K562 (cell line): ENCODE measurements at places on chromosomes 1 and 21.

DNA sequence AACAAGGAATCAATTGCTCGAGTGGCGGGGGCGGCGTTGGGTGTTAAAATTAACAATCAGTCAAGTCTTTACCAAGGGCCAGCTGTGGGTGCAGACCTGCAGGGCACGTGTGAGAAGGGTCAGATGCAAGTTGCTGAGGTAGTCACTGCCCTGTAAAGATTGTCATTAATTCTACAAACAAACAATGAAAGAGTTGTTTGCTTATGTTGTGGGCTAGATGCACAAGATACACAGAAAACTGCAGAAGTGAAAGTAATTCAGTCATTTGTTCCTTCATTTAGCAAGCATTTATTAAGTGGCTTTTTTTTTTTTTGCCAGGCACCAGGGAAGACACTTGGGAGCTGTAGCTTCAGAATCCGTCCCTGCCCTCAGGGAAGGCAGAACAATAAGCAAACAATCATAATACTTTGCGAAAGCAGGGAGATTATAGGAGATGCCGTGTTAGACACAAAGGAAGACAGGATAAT lies 79.5 kb downstream of the NR5A2 start:
- H3K27me3 ChIP-seq: 0 out of 3 replicates have a peak, but pooled peaks cover 2% of the 10 kb centered on the region
- H3K4me3 ChIP-seq: no peak overlapping the region
- no peaks in the 10 kb centered on the region for H3K4me1 ChIP-seq
- no peaks in the 10 kb centered on the region for H3K36me3 ChIP-seq

DNA sequence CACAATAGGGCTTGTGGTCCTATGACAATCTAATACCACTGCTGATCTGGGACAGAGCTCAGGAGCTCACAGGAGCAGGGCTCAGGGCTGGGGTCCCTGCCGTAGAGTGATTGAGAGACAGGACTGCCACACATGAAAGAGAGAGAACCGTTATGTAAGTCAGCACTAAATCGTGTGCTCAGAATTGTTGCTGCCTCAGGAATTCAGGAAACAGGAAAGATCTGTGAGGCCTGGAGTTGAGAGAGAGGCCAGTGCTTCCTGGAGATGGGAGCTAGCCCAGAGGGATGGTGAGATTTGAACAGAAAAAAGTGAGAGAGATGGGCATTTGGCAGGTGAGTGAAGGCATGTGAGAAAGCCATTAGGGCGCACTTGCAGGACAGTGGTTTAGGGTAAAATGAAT lies 17.5 kb upstream of the ACBD6 start:
- no peaks in the 10 kb centered on the region for H3K36me3 ChIP-seq
- no peak overlapping the region for H3K4me3 ChIP-seq
- H3K27me3 ChIP-seq: no peaks in the 10 kb centered on the region
- no peak overlapping the region for H3K27ac ChIP-seq

- DNase-seq: peak; percentile 37
- peaks cover 6% of the 10 kb centered on the region; the same call in 1 of the 3 replicates for H3K36me3 ChIP-seq
- H3K27ac ChIP-seq: no peak overlapping the region
- H3K4me3 ChIP-seq: no peak overlapping the region
- no peaks in the 10 kb centered on the region for H3K27me3 ChIP-seq
Observed at GRCh38 chr1:41122851-41123518, 101.5 kb upstream of the SLFNL1 start.

DNA sequence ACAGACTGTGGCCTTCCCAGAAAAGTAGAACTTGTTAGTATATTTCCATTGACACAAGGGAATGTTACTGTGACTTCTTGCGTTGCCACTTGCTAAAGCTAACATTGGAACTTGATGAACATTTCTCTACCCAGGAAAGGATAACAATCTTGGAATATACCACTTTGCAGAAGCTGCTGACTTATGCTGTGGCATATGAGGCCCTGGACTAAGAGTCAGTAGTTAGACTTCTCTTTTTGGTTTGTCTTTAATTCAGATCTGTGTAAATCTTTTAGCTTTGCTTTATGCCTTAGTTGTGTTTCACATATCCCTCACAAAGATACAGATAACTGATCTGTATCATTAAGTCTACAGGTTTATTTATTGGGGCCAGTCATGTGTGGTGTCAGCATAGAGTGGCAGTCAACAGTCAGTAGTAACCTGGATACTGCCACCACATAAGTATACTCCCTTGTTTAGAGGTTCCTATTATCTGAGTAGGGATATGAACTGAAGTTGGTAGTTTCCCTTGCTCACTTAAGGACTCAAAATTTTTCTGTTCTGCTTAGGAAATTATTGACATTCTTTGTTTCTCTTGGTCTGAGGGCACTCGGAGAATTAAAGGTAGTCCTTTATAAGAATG lies 14.7 kb downstream of the RNF2 start:
- peaks cover 4% of the 10 kb centered on the region; the same call in 1 of the 2 replicates for H3K4me1 ChIP-seq
- no peak overlapping the region for H3K4me3 ChIP-seq
- no peaks in the 10 kb centered on the region for H3K36me3 ChIP-seq
- no peaks in the 10 kb centered on the region for H3K27me3 ChIP-seq

DNA sequence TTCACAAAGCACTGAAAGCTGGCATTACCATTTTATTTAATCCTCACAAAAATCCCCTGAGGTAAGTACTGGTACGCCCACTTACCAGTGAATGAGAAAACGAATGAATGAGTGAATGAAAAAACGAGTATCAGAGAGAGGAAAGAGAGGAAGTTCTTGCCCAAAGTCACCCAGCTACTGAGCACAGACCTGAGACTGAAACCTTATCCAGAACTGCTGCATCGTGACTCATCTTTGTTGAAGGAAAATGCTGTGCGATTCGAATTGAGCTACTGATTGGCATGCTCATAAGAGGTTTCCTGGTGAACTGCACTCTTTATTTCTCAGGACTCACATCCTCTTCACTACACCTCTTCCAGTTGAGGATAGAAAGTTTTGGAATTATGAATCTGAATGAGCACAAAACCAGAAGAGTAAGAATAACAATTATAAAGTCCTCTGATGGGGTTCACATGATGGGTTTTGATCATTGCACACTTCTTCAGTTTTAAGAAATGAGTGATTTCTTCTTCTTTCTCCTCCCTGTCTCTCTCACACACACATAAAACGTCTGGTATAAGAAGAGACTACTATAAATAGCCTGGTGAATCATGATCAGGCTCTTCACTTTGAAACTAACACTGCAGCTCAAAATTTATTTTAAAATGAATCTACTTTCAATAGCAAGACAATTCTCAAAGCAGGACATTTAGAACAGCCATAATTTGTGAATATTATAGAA lies 32.1 kb downstream of the IL12RB2 start:
- no peak overlapping the region for H3K4me3 ChIP-seq
- no peaks in the 10 kb centered on the region for H3K36me3 ChIP-seq
- no peaks in the 10 kb centered on the region for H3K4me1 ChIP-seq
- H3K27ac ChIP-seq: no peak overlapping the region

DNA sequence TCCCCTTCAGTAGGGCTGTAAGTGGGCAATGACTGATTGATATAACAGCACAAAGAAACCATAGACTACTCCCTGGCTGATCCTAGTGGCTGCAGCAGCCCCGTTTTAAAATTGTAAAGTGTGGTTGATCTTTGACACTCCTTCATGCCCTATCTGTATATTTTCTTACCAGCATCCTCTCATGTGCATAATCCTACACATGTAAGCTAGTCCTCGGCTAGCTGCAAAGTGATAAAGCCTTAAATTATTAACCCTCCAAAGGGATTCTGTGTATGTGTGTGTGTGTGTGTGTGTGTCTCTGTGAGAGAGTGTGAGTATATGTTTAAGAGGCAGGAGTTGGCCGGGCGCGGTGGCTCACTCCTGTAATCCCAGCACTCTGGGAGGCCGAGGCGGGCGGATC lies 30.8 kb upstream of the CDC14A start:
- no peak for DNase-seq
- H3K36me3 ChIP-seq: no peaks in the 10 kb centered on the region

DNA sequence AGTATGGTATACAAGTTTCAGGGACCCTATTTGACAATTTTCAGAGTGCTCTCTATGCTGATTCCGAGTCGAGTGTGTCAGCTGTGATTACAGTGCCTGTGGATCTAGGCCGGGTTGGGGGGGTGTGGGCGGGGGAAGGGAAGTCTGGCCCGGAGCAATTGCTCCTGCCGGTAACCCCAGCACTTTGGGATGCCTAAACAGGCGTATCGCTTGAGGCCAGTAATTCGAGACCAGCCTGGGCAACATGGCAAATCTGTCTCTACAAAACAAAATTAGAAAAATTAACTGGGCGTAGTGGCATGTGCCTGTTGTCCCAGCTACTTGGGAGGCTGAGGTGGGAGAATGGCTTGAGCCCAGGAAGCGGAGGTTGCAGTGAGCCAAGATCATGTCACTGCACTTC lies 1.6 kb upstream of the IL10RB start:
- no peak for DNase-seq
- H3K36me3 ChIP-seq: peaks cover 17% of the 10 kb centered on the region; the same call in 1 of the 3 replicates
- peaks cover 17% of the 10 kb centered on the region for H3K4me1 ChIP-seq
- no peaks in the 10 kb centered on the region for H3K27me3 ChIP-seq
- H3K27ac ChIP-seq: no peak overlapping the region
